ENCODE measurements at places on chromosomes 7 and 10.

- DNase-seq: no peak
Measured at GRCh38 chr10:12735843-12736462, 265.6 kb downstream of the CCDC3 start.

- DNase-seq: no peak
Measured at GRCh38 chr7:104010052-104010909, 20.8 kb upstream of the RELN start.

- DNase-seq: no peak
Measured at GRCh38 chr10:6097063-6097462, 8.2 kb downstream of the RBM17 start.

GRCh38 chr7:156203923-156204322 lies 391.7 kb upstream of the SHH start:
- no peak for DNase-seq

DNA sequence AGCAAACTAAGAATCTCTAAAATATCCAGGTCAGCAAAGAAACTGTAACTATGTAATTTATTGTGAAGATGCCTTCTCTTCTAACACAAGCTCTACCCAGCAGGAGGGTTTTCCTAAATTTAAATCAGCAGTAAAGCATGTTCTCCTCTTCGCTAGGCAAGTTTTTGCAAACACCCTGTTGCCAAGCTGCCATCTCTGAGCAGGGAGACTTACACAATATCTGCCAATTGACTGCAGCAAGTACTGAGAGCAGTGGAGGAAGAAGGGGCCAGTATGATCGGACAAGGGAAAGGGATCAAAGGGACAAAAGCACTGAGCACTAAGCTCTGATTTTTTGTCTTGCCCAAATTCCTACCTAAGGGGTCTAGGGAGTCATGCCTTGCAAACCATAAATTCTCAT lies 16.0 kb upstream of the LANCL2 start:
- DNase-seq: no peak

DNA sequence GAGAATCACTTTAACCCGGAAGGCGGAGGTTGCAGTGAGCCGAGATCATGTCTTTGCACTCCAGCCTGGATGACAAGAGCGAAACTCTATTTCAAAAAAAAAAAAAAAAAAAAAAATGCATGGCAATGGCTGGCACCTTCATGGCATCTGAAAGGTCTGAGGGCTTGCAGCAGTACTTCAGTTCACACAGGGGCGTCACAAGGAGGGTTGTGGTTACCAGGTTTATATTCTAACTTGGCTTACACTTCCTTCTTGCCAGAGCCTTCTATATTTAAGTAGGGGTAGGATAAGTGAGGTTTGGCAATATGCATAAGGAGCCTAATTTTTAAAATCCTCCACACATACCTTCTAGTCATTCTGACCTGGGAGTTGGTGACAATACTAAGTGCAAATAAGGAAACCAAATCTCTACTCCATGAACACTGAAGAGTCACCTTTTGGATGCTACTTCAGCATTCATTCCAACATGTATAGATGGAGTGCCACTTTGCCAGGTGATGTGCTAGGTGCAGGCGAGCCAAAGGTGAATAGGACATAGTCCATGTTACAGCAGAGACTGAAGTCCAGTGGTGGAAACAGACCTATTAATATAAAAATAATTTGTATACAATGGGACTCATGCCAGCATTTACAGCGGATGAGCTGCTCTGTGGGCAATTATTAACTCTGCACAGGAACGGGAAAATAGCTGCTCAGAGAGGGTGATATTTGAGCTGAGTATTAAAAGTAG lies 57.8 kb upstream of the PDCD4 start:
- DNase-seq: no peak

DNA sequence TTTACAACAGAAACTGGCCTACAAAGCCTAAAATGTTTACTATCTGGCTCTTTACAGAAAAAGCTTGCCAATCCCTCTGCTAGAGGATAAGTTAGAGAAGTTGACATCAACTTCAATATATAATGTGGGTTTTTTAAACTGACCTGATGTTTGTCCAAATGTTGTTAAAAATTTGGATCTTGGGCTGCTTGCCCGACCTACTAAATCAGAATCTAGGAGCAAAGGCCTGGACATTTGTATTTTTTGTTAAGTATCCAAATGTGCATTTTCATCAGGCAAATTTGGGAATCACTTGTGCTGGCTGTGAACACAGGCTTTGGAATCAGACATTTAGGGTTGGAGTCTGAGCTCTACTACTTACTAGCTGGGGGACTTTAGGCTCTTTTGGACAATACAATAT lies 252.7 kb upstream of the CSTF2T start:
- DNase-seq: no peak

GRCh38 chr7:4098169-4098568 lies 583.9 kb upstream of the FOXK1 start:
- DNase-seq: no peak

DNA sequence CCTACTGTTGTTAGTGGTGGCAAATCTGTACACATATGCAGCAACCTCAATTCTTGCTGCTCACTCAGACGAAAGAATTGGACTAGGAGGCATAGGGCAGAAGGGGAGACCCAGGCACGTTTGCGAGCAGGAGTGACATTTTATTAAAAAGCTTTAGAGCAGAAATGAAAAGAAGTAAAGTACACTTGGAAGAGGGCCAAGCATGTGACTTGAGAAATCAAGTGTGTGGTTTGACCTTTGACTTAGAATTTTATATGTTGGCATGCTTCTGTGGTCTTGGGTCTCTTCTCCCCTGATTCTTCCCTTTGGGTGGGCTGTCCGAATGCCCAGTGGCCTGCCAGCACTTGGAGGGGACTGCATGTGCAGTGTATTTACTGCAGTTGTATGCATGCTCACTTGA lies 205.5 kb upstream of the SEMA3D start:
- DNase-seq: no peak

DNA sequence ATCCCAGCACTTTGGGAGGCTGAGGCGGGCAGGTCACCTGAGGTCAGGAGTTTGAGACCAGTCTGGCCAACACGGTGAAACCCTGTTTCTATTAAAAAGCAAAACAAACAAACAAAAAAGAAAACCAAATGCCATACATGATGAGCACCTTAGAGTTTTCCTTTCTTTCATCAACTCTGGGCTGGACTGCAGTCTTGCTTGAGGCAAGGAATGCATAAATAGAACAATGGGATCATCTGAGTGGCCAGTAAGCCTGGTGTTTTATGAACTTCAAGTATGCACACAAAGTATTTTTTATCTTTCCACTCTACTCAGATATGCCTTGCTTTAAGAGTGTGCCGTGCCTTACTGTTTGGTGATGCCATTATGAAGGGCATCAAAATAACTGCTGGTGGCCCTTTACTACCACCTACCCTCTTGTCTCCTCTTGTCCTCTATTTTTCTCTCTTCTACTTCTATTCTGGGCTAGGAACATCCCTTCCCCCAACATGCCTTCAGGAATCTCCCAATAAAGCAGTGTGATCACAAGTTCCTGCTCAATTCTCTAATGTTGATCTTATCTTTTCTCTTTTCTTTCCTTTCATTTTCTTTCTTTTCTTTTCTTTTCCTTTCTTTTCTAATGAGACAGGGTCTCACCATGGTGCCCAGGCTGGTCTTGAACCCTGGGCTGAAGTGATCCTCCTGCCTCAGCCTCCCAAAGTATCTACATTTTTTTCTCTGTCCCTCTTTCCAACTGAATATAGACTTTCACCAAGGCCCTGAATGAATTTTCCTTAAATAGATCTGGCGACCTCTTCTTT lies 10.2 kb downstream of the SCD start:
- no peak for DNase-seq

- DNase-seq: peak; percentile 51
Measured at GRCh38 chr10:28913436-28914237, 236.3 kb downstream of the BAMBI start.

DNA sequence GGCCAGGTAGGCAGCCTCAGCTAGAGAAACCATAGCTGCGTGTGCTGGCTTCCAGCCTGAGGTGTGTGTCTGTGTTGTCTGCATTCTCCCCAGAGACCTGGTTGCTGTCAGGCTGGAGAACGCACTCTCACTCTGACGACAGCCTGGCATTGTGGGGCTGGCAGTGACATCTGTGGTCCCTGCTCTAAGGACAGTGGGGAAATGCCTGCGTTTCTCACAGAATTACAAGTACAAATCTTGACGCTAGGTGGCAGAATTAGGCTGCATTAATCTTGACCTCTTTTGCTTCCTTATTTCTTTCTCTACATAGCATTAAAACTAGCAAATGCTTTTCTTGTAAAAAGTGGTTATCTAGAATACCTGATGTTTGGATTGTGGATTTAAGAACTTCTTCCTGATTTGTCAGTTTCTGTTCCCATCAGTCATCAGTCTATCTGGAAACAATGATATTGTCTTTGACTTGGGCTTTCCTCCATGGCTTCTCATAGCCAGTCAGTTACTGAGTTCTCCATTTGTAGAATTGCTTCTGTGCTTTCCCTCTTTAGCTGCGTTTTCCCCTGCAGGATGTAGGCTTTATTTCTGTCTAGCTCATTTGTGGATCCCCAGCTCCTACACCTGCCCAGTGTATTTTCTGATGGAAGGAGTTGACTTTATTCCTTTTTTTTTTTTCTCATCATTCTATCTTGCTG lies 86.0 kb downstream of the FANK1 start:
- peak; percentile 54 for DNase-seq

GRCh38 chr10:34696423-34696822 lies 118.7 kb downstream of the PARD3 start:
- DNase-seq: no peak

GRCh38 chr10:85457191-85457590 lies 909.4 kb downstream of the GRID1 start:
- DNase-seq: no peak

GRCh38 chr10:3955955-3956617 lies 171.1 kb upstream of the KLF6 start:
- DNase-seq: no peak

DNA sequence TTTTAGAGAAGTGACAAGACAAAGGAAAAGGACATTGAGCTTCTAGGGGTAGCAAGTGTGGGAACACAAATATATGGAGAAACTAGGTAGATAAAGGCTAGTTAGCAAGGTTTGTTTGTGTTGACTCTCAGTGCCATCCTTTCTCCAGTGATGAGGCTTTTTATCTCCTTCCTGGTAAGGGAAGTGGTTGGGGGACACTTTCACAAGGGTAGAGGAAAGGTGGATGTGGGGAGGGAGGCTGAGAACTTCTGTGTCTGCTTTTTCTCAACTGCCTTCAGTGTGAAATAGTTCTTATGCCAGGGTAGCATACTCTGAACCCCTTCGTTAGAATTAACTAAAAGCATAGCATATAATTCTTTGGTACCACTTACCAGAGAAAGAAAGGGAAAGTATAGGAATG lies 93.0 kb upstream of the STRIP2 start:
- no peak for DNase-seq

DNA sequence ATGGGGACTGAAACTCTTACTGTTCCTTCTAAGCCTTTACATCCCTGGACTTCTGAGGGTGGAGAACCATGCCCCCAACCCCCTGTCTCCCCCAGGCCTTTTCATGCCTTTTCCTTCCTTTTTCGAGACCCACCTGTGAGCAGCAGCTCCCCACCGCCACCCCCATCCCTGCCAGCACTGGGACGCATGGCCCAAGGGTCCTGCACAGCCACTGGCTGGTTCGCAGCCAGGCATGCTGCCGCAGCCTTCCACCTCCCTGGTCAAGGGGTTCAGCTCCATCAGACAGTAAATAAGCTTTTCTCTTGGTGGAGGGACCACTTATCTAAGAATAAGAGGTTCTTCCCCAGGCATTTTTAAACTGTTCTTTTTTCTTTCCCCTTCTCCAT lies 584.4 kb downstream of the GRM8 start:
- no peak for DNase-seq

GRCh38 chr10:105188737-105189462 lies 547.8 kb downstream of the SORCS3 start:
- DNase-seq: no peak

- DNase-seq: no peak
Measured at GRCh38 chr7:76142861-76143260, 58.8 kb upstream of the SRRM3 start.

GRCh38 chr10:32234471-32234870 lies 112.5 kb downstream of the EPC1 start:
- DNase-seq: no peak

DNA sequence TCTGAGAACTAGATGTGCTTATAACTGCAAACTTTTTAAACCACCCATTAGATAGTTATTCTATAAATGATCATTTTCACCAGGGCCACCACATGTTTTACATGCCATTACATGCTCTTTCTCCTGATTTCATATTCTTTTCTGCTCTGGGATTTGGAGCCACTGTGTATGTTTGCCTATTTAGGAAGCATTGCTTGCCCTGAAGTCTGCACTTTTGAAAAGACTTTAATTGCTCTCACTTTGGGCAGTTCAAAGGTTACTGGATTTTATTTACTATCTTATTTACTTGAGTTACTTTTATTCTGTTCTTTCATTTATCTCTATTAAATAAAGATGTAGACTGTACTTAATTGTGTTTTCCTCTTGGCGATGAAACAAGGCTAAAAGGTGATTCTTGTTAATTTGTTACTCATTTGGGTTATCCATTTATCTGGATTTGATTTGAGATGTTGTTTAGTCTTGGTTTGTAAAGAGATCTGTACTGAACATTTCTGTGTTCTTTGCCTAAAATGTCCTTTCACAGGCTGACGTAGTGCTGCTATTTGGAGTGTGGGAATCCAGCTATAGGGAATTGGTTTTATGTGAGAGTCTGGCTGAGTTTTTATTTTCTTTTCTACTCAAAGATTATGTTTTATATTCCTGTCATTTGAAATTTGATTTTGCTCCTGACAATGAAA lies 88.8 kb downstream of the SUGCT start:
- no peak for DNase-seq

Measured in left renal pelvis (tissue), 4 donors.